ENCODE measurements at places on chromosomes 5 and 9. TPM values are rescaled to one million over a fixed set of nuclear protein-coding genes. Genes with fewer than 3 reads are reported as not detected.

DNA sequence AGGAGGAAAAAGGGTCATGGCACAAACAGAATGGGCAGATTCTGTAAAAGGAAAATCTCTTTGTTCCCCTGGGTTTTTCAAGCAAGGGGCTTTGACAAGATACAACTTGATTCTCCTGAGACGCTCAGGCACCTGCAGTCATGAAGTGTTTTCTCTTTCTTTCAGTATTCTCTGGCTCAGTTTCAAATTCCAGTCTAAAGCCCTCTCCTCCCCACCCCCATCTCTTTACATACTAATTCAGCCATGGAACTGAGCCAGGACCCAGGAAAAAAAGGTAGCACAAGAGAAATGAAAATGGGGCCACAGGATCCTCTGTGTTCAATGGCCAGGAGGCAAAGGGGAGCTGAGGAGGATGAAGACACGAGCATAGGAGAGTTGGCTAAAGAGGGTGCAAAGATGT is 408.4 kb downstream of the SPOCK1 start:
- ATAC-seq: no peak

Gene RABL6
- 54.8 TPM for total RNA-seq

Gene ANKRD34B
- total RNA-seq: not detected

DNA sequence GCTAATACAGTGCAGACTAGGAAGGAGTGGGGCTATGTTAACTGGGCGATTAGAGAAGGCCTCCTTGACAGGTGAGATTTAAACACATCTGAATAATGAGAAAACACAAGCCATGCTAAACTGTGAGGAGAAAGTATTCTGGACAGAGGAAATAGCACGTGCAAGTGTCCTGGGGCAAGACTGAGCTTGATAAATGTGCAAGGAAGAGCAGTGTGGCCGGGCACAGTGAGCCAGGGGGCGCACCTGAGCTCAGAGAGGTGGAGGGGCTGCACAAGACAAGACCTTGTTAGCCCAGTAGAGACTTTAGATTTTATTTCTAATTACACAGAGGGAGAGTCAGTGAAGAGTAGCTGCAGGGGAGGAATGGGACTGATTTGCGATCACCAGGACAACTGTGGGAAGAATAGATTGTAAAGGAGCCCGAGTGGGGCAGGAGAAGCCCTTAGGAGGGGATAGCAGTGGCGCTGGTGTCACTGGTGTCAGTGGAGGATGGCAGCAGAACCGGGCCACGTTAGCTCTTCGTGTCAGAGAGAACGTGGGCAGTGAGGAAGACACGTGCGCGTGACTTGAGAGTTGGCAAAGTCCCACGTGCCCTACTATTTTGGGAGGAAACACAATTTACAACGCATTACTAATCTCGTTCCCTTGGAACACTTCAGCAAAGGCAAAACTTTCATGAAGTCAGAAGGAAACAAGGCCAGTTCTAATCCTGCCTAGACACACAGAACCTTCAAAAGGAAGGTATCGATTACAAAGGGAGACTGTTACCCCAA is 17.9 kb upstream of the C5orf47 start:
- ATAC-seq: no peak

- ATAC-seq: no peak
Observed at GRCh38 chr5:77259476-77259875, 49.0 kb downstream of the PDE8B start.

DNA sequence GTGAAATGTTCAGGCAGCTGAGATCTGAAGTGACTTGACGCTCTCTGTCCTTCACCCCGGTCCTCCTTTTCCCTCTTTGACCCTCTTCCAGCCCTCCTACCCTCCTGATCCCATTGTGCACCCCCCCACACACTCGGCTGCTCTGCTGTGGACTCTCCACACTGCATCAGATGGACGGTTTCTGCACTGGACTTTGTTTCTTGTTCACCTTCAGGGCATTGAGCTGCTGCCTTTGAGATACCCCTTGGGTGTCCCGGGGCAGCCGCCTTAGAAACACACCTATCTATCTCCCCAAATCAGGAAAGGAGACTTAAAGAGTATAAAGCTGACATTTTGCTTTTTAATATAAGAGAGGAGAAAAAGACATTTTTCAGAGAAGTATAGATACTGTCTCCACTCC is 27.5 kb downstream of the AMBP start:
- ATAC-seq: no peak

DNA sequence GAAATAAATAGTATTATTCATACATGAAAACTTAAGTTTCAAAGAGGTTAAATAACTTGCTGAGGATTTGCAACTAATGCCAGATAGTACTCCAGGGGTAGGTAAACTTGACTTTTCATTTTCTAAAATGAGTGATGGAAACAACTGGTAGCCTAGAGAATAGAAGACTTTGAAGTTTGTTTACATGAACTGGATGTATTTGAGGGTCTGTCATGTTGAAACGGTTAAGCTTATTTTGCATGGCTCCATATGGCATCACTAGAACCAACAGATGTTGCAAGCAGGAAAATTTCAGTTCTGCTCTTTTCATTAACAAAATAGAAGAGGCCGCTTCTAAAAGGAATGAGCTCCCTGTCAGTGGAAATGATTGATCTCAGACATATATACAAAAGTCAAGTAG is 105.1 kb upstream of the SGCD start:
- ATAC-seq: no peak

- ATAC-seq: peak; percentile 60
Observed at GRCh38 chr9:110536822-110537221, 42.7 kb downstream of the SVEP1 start.

GRCh38 chr9:85515021-85515420 is 226.7 kb downstream of the AGTPBP1 start:
- no peak for ATAC-seq

DNA sequence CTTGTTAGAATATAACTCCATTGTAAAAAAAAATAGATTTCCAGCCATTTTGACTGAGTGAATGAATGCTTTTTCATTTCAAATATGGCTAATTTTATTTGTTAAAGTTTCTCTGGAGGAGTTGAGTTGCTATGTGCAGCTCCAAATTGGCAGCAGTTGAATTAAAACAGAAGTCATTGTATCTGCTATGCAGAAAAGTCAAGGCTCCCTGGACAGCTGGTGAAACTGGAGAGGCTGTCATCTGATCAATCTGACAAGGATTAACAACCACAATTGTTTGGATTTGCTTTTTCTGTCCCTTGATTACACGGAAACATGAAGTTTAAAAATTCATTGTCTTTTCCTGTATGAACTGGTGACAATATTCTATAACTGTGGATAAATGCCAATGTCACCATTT is 713.9 kb downstream of the EFNA5 start:
- no peak for ATAC-seq

DNA sequence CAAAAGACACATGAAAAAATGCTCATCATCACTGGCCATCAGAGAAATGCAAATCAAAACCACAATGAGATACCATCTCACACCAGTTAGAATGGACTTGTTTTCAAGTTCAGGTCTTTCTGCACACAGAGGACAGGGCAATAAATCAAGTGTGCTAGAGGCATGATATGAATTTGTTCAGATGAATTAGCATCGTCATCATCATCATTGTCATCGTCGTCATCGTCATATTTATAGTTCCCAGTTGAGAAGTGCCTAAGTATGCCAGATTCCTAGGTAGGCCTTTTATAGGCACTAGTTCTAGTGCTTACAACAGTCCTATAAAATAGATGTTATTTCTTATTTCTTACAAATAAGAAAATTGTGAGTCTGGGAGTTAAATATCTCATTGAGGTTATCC is 34.7 kb upstream of the RASEF start:
- ATAC-seq: no peak

Gene FOXD4
- total RNA-seq: 0.89 TPM

Gene PTPRD
- 53.9 TPM for total RNA-seq

DNA sequence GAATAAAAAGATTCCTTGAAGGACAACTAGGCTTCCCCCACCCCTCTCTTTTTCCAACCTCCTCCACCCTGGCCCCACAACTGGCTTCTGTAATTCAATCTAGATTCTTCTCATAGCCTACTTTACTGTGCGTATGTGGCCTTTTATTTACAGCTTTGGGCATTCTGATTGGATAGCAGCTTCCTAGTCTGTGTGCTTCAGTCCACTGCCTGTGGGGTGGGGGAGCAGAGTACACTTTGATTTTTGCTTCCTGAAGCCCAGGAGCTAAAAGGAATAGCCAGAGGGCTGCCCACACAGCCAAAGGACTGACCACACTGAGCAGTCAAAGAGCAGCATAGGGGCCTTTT is 30.4 kb downstream of the RUSC2 start:
- no peak for ATAC-seq

GRCh38 chr5:37495668-37496347 is 116.7 kb downstream of the WDR70 start:
- peak; percentile 57 for ATAC-seq

Gene NPR2
- 38.4 TPM for total RNA-seq

DNA sequence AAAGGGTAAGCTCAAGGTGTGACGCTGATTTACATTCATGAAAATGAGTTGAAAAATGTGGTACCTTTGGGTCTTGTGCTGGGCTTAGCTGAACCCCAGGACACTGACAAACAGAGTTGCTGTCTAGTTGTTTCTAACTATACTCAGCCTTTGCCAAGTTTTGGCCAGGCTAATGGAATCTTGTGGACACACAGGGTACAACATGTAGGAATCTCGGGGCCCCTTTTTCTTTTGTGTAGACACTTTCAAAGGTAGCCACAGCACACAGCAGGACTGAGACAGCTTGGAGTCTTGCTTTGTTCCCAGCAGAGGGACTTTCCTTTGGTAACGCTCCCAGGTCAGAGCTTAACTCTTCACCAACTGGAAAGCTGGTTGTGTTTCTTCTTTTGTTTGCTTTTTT is 7.8 kb downstream of the LIX1 start:
- ATAC-seq: no peak

DNA sequence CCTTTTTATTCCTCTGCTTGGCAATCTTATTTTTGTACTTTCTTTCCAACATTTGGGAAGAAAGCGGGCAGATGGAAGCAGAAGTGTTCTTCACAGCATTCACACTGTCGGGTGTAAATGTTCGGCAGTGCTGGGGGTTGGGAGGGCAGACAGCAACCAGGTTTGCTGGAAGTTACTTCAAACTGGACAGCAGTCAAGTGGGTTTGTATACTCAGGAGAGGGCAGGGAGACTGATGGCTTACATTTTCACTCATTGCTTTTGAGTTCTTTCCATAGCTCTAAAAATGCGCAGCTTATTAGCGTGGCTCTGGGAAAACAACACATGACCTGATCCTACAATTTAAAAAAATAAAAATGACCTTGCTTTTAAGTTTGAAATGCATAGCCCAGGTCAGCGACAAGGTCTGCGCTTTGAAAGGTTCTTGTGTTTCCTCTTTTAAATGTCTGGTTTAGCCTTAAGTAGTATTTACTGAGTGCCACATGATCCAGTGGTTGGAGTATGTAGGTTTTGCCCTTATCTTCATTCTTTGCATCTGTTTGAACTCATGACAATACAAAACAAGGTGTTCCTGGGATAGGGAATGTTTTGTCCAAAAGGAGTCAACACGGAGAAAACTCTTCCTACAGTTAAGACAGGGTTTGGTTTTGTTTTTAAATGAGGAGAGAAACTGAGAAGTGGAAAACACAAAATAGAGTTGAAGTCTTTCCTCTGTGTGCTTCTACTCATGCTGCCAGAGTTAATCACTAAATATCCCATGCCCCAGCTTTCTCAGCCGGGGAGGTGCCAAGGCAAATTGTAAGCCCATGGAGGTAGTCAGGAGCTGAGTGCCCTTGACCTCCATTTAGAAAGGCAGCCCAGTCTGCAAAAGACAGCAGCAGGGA is 132.7 kb upstream of the DMRT1 start:
- ATAC-seq: no peak

DNA sequence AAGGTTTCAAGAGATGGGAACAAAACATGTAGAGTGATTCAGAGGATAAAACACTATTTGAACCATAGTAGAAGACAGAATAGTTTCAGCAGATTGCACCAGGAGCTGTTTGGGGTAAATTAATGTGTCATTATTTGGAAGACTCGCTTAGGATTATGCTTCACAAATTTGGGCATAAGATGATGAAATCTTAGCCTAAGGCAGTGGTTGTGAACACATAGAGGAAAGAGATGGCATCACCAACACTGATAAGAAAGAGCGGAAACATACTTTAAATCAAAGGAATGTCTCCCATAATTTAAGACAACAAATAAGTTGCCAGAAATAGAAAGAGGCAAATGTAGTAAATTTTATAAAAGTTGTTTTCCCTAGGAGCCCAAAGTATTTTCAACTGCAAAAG is 66.1 kb upstream of the TBCA start:
- ATAC-seq: no peak

GRCh38 chr9:106960258-106960657 is 97.3 kb downstream of the ZNF462 start:
- ATAC-seq: no peak

GRCh38 chr9:4349816-4350418 is 50.0 kb upstream of the GLIS3 start:
- ATAC-seq: no peak

Gene TXNDC8
- total RNA-seq: not detected

- peak; percentile 21 for ATAC-seq
Observed at GRCh38 chr9:137070906-137071275, 534 bp upstream of the SAPCD2 start.

Gene SEC24A
- 13.0 TPM for total RNA-seq

DNA sequence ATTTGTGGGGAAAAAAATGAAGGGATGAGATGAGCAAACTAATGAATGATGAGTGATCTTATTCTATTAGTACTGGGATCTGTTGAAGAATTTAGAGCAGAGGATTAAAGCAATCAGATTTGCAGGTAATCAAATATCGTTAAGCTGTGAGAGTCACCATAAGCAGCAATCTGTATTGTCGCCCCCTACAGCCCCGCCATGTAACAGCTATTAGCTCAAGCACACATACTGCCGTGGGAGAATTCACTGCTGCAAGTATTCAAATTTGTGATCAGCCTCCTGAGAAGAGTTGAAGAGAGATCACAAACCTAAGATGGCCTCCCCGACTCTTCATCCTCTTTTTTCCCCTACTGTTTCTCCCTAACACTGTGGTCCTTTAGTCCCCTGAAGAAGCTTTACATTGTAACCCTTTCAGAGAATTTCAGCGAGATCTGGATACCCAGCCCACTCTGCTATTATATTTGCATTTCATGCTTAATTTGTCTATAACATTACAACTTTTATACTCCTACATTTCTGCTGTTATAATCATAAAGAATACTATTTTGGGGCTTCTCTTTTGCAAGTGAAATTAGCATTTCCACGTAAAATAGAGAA is 28.5 kb upstream of the PHF24 start:
- no peak for ATAC-seq

DNA sequence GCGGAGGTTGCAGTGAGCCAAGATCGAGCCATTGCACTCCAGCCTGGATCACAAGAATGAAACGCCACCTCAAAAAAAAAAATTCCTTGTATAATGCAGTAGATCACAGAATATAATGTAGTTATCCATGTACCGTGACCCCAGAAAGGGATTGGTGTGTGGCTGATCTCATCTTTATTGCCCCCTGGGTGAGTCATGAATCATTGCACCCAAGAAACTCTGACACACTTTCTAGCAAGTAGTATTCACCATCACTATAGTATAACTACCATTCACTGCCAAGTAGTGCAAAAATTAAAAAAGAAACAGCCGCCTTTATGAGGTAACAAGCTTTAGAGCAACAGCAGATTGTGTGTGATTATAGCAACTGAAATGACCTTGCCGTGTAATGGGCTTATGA is 23.7 kb upstream of the ANKH start:
- ATAC-seq: no peak

- ATAC-seq: no peak
Observed at GRCh38 chr9:70114898-70115297, 71.2 kb downstream of the MAMDC2 start.

Gene AGXT2
- not detected for total RNA-seq

GRCh38 chr5:127840198-127840524 is 137.0 kb downstream of the CCDC192 start:
- no peak for ATAC-seq

All from gastroesophageal sphincter (tissue), 4 donors.